ENCODE measurements at places on chromosomes 1 and 21.

DNA sequence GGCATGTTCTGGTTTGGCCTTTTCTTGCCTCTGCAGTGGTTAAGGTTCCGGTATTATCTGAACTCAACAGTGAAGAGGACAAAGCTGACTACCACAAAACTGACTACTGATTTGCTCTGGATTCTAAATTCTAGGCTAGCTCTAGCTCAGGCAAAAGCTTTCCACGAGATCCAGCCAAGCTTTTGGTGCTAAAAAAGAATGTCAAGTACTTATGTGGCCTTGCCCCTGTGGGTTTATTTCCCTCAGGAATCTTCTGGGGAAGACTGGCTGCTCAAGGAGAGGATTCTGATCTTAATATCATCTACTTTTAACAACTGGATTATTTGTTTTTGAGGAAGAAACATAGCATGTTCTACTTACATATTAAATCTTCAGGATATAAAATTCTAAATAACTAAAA lies 26.1 kb upstream of the MTMR11 start:
- DNase-seq: no peak

DNA sequence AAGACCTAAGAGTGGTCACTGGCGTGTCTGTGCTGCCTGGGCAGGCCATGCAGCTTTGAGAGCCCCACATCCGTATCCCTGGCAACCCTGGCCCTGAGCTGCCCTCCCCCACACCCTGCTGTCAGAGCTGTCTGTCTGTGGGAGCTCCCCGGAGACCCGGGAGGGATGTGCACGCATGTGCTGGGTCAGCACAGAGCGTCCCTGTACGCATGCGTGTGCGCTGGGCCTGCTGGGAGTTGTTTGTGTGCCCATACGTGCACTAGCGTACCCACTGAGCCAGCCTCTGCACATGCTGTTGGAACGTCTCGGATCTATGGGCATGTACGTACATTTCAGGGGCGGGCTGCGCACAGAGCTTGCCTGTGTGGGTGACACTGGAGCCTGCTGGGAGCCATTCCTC lies 89.3 kb downstream of the EPHB2 start:
- DNase-seq: no peak

DNA sequence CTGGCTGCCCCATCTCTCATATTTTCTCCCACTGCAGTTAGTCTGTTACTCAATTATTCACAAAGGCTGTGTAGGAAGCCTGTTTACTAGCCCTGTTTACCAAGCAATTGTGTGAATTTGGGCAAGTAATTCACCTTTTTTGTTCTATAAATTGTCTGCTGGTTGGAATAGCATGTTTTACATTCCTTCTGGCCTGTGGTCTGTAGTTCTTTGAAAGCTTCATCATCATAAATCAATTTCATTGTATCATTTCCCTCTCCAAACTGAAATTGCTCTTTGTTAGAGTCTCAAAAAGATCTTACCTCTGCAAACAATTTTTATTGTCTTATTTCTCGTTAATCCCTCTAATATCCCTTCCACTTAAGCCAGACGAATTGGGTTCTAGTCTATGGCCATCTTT lies 1059.5 kb upstream of the ADGRL4 start:
- no peak for DNase-seq

DNA sequence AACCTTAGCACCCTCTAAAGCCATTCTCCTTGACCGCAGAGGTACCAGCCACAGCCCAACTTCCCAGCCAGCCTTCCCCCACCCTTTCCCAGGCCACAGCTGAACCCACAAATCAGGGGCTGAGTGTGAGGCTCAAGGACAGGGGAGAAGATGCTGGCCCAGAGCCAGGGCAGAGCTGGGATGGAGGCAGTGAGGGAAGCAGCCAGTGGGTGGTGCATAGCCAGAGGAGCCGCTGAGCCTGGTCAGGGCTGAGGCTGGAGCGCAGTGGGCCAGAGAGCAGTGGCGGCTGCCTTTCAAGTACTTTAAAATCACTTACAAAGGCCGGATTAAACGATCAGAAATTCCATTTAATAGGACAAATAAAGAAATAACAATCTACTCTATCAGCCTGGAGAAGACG lies 36.3 kb downstream of the DMAP1 start:
- no peak for DNase-seq

- no peak for DNase-seq
These were observed 8.9 kb downstream of the HYI start for GRCh38 chr1:43444836-43445235.

DNA sequence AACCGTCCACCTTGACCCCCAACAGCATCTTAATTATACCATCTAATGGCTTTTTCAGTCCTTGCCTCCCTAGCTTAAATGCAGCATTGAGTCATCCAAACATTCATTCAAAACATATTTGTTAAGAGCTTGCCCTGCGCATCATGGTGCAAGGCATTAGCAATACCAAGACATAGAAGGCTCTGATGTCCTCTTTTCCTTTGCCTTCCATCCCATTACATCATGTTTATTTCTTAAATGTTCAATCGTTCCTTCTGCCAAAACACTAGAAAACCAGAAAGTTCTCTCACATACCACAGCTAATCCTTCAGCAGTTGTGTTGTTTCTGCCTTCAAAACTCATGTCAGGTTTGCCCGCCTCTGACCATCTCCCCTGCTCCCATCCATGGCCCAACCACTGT lies 29.8 kb upstream of the VTCN1 start:
- DNase-seq: no peak

- no peak for DNase-seq
These were observed 46.6 kb upstream of the VTCN1 start for GRCh38 chr1:117257291-117257690.

DNA sequence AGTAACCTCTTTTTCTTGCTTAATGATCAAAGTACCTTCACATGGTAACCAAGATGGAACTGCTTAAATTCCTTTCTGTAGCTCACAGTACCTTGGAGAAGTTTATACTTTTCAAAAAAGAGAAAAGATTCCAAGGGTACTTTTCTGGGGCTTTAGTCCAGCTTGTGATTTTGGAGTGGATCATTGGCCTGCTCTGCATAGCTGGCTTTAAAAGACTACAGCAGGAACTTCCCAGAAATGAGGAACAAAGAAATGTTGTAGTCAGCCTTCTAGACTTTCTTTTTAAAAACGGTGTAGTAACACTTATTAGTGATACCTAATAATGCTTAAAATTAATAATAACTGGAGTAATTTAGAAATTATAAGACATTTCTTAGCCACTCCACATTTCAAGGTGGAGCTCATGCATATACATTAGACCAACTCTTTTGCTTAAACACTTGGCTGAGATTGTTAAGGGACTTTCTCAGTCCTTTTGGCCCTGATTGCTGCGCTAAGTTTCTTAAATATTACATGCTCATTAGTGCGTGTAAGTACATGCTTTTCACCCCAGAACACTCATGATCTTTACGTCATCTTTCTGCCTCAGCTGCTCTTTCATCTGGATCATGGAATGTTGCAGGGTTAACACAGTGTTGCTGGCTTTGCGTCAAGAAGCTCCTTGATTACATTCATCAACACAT lies 57.3 kb downstream of the SDCCAG8 start:
- no peak for DNase-seq

- DNase-seq: no peak
These were observed 23.2 kb downstream of the PTTG1IP start for GRCh38 chr21:44850208-44850800.

DNA sequence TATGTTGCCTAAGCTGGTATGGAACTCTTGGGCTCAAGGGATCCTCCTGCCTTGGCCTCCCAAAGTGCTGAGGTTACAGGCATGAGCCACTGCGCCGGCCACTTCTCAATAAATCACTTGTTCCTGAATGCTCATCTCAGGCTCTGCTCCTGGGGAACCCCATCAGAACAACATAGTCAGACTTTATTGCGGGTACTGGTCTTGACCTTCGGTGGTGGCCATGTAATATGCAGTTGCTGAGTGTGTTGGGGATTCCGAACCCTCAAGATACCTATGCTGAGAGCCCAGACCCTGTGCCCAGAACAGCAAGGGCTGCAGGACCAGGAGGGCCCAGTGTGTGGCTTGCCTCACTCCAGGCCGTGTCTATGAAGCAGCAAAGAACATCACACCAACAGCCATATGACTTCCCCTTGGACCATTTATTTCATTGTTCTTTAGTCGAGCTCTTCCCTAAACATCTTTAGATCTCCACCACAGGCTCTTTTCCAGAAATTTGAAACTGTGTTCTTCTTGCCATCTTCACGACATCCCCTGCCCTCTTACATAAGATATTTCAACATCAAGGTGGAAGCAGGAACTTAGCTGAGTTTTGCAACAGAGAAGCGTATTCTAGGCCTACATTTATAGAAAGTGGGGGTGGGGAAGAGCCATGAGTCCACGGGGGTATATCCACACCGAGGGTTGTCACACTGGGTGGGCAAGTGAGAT lies 12.7 kb upstream of the SDHB start:
- DNase-seq: no peak

GRCh38 chr1:156246241-156246780 lies 1.5 kb downstream of the PAQR6 start:
- DNase-seq: no peak

GRCh38 chr1:174956976-174957375 lies 42.8 kb upstream of the CACYBP start:
- DNase-seq: no peak

GRCh38 chr21:31923756-31924155 lies 50.9 kb downstream of the HUNK start:
- DNase-seq: no peak

DNA sequence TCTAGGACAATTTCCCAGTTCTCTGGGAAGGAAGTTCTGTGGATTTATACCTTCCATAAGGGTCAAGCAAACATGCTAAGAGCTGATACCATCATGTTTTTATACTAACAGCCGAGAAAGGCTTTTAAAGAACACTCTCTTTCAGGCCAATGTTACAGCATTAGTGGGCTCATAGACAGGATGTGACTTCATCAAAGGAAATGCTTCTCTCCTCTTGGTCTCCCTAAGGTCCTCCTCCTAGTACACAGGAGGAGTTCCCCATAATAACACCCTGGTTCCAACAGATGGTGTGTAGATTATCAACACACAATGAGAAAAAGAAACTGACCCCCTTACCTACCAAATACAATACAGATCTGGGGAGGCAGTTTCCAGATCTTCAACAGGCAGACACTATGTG lies 26.7 kb upstream of the GLIS1 start:
- no peak for DNase-seq

DNA sequence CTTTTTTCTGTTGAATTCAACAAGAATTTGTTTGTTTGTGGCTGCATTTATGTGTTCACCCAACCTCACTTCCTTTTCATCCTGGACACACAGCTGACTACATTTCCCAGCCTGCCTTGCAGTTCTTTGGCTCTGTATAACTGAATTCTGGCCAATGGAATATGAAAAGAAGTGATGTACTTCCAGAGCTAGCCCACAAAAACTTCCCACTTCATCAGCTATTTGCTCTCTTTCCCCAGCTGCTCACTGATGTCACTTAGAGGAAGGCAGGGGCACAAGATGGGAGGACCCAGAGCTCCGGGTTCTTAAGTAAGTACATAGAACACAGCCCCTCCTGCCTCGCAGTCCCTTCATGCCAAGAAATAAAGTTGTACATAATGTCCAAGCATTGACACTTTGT lies 235.0 kb upstream of the FGGY start:
- peak; percentile 67 for DNase-seq

DNA sequence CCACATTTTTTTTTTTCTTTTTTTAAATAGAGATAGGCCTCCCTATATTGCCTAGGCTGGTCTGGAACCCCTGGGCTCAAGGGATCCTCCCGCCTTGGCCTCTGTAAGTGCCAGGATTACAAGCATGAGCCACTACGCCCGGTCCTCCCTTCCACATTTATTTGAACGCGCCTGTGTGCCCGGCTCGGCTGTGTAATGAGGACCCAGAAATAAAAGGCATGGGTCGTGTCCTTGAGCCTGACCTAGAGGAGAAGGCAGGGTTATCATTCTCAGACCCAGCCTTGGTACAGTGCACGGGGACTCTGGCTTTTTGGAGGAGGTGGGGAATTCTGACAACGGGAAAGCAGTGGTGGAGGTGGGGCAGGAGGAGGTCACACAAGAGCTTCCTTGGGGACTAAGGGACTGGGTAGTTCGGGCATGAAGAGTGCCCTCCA lies 841 bp downstream of the CENPF start:
- DNase-seq: no peak

- peak; percentile 38 for DNase-seq
These were observed 119.6 kb downstream of the ADGRL2 start for GRCh38 chr1:81920245-81920740.

DNA sequence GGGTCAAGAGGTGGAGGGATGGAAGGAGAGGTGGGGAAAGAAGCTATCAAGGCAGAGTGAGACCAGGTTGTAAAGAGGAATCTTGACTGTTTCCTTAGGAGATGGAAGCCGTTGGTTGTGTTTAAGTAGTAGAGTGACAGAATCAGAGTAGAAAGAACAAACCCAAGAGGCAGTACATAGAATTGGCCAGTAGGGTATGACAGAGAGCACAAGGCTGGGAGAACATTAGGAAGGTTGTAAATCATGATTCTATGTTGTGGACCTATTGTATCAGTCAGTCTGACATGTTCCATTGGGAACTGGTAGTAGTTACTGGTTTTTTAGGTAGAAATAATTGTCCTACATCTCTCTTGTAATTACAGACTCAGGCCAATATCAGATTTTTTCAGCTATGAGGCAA lies 486.9 kb upstream of the USP24 start:
- DNase-seq: no peak

DNA sequence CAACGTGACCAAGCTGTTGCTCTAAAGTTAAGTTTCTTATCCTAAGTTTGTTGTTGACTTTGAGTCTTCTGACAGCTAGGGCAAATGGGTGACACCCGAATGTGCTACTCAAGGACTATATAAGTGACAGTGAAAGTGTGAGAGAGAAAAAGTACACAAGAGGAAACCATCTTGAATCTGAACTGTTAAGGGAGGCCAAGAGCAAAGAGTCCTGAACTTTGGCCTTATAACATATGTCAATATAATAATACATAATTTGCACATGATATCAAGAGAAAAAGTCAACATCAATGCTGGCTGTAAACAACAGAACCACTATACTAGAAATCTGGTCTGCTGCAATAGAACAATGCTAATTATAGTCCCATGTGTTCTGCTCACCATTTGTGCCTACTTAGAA lies 29.5 kb downstream of the SYNJ1 start:
- DNase-seq: no peak

GRCh38 chr1:17209430-17209829 lies 4.5 kb downstream of the PADI1 start:
- DNase-seq: no peak

GRCh38 chr1:168565825-168566224 lies 10.6 kb upstream of the XCL1 start:
- no peak for DNase-seq

- no peak for DNase-seq
These were observed 5.2 kb upstream of the DENND2D start for GRCh38 chr1:111205714-111206050.

GRCh38 chr1:20724364-20725188 lies 6.8 kb upstream of the KIF17 start:
- no peak for DNase-seq

GRCh38 chr1:243489681-243490546 lies 234.1 kb downstream of the SDCCAG8 start:
- DNase-seq: no peak

- no peak for DNase-seq
These were observed 86.3 kb downstream of the FCRL5 start for GRCh38 chr1:157466011-157466410.

GRCh38 chr1:76835203-76835602 lies 32.1 kb upstream of the ST6GALNAC5 start:
- DNase-seq: no peak

Measured in AG04450 (cell line).